ENCODE measurements at places on chromosomes 6 and 20.

DNA sequence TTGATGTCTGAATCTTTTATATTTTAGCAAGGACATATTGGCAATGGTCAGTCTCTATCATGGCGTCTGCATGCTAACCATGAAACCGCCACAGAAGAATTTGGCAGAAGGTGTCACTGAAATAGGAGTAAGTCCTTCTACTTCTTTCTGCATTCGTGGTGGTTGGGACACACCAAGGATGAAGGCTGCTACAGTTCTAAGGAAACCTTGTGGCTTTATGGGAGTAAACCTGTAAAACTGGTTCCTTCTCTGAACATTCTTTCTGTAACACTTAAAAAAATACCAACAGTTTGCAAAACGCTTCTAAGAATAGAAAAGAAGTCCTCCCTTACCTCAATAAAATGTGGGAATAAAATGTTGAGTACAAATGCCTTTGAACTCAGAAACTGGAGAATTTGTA lies 195.3 kb downstream of the SLC24A3 start:
- DNase-seq: no peak

DNA sequence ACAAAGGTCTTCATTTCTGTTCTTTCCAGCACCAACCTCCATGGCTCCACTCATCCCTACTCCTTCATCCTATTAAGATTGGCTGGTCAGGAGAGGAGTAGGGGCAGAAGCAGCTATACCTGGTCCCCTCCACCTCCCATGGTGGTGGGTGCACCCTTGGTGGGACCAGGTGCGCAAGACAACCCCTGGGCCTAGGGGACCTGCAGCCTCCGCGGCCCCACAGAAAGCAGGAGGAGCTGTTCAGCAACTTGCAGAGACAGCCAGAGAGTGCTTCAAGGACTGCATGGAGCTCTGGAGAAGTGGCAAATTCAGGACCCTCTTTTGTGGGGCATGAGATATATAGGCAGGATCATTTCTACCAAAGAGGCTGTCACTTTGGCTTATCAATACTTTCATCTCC lies 9.8 kb downstream of the ULBP2 start:
- no peak for DNase-seq

- DNase-seq: no peak
Measured at GRCh38 chr6:121616406-121616805, 181.0 kb downstream of the GJA1 start.

GRCh38 chr6:49666480-49666879 lies 29.8 kb upstream of the RHAG start:
- no peak for DNase-seq

DNA sequence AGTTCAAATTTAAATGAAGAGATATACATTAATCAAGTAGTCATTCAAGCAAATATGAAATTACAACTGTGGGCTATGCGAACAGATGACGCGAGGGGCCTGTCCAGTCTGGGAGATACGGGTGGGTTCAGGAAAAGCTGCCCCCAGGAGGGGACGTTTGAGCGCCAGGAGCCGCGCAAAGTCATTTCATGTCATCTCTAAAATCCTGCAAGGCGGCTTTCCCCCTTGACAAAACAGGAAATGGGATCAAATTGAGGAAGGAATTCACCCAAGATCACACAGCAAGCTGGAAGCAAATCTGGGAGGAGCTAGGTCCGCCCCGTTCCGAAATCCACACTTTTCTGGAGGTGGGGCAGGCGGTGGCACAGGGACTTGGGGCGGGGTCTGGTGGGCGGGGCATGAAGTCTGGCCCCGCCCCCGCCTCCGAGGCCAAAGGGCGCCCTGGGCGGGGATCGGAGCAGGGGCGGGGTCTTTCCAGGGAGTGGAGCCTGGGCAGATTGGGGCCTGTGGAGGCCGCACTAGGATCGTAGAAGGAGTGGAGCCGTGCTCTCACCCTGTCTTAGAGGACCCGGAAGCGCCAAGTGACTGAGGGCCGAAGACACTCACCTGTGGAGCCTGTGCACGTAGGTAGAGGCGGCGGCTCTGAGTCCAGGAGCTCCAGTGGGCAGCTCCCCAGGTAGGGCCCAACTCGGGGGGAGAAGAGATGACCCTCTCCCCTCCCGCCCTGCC lies at the start of gene LPIN3:
Gene LPIN3, plus strand, starts transcription at position 495 of the 729 bp plus-strand sequence. CDS start 4,983 bp downstream, outside the sequence.
- DNase-seq: no peak

GRCh38 chr6:106380407-106380806 lies 19.9 kb downstream of the CRYBG1 start:
- DNase-seq: no peak

Data from hippocampal formation (tissue), 2 donors.